ENCODE measurements at places on chromosomes 6 and 20.
A peak's percentile ranks its signal among the peaks of the same experiment; 100 is the strongest.

DNA sequence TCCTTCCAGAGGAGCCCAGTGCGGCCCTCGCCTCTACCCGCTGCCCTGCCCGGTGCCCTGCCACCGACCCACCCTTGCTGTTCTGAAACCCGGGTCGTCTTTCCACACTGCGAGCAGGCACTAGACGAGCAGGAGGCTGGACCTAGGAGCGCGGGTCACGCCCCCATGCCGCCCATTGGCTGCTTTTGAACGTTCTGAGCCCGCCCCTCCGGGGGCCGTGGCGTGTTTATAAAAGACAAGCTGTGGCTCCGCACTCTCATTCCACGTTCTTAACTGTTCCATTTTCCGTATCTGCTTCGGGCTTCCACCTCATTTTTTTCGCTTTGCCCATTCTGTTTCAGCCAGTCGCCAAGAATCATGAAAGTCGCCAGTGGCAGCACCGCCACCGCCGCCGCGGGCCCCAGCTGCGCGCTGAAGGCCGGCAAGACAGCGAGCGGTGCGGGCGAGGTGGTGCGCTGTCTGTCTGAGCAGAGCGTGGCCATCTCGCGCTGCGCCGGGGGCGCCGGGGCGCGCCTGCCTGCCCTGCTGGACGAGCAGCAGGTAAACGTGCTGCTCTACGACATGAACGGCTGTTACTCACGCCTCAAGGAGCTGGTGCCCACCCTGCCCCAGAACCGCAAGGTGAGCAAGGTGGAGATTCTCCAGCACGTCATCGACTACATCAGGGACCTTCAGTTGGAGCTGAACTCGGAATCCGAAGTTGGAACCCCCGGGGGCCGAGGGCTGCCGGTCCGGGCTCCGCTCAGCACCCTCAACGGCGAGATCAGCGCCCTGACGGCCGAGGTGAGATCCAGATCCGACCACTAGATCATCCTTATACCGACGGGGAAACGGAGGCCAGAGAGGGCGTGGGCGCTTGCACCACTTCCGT, at the start of gene ID1:
Gene ID1 (plus strand): TSS at position 259 of the 871 bp plus-strand sequence. CDS start 99 bp downstream, at position 358.
- peak; percentile 90 for DNase-seq

- DNase-seq = no peak
Measured at GRCh38 chr20:60306551-60306950, 348.3 kb downstream of the CDH26 start.

- no peak for DNase-seq
Measured at GRCh38 chr6:99348288-99349170, 945 bp downstream of the FAXC start.

GRCh38 chr20:58087562-58087858, 140.9 kb downstream of the ANKRD60 start:
- DNase-seq = no peak

- DNase-seq = no peak
Measured at GRCh38 chr6:109305028-109305427, 77.2 kb downstream of the CD164 start.

DNA sequence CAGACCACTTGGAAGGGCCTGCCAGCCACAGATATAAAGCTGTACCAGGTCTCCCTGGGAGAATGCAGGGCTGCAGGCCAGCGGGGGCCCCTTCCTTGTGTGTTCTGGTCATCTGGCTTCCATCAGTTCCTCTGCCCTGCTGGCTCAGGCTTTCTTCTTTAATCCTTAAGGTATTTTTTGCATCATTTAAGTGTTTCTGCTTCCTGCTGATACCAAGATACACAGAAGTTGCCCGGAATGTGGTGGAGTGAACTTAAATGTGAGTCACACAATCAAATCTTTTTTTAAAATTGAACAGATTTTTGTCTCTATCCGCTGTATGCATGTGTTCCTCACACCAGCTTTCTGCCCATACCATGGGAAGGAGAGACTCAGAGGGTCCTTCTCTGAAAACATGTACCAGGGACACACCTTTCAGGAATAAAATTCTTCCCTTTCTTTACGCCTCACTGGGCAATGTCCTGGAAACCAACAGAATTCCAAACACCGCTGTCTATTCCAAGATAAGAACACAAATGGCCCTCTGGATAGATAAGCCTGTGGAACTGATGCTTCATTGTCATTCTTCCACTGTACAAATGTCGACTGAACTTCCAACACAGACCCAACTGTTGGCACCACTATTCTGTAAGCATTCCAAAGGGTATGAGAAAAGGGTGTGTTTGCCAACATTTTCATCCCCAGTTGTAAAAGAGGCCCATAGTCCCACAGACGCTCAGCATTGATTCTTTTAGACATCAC, 206.2 kb upstream of the MYLIP start:
- no peak for DNase-seq

GRCh38 chr6:18126121-18126520, 3.6 kb upstream of the NHLRC1 start:
- no peak for DNase-seq

- DNase-seq = peak; percentile 26
Measured at GRCh38 chr20:13788167-13788834, 3.5 kb downstream of the NDUFAF5 start.

DNA sequence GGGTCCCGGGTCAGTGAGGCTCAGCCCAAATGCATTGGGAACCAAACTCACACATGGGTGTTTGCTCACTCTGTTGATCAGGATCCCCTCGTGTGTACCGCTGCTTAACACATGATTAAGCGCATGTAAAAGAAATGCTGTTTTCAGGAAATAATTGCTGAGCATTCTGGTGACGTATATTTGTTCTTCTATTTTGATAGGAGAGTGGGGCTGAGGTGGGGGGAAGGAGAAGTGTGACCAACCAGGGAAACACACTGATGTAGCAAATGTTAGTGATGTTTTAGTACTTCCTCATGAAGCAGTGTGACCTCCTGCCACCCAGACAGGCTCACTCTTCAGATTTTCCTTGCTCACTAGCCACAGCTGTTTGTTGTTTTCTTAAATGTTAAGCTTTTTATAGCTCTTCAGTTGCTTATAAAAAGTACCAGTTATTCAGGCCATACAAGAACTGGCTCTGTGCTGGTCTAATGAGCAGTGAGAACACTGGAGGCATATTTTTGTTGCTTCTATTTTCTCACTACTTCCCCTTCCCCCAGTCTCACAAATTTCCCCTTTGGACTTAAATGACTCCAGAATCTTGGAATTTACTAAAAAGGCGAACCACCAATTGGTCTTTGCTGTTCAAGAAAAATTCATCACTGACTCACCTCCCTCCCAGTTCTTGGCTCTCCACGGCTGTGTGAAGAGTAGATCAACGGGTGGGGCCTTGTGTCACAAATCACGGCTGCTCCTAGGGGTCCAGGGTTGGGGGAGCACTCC, 79.2 kb upstream of the BACH2 start:
- no peak for DNase-seq

DNA sequence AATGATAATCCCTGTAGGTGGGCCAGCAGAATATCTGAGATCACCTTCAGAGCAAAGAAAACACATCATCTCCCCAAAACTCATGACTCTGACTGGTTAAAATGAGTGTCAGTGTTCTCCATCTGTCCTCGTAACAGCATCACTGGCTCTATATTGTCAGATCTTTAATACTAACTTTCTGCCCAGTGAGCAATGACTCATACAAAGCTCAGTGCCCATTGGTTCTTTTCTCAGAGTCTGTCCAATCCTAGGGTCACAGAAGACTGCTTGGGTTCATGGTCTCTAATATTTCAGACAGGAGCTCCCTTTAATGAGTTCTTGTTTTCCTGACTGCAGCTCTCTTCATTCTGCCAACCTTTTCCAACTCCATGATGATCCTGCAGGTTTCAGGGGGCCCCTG, 36.4 kb downstream of the HLA-DPB1 start:
- DNase-seq = no peak

DNA sequence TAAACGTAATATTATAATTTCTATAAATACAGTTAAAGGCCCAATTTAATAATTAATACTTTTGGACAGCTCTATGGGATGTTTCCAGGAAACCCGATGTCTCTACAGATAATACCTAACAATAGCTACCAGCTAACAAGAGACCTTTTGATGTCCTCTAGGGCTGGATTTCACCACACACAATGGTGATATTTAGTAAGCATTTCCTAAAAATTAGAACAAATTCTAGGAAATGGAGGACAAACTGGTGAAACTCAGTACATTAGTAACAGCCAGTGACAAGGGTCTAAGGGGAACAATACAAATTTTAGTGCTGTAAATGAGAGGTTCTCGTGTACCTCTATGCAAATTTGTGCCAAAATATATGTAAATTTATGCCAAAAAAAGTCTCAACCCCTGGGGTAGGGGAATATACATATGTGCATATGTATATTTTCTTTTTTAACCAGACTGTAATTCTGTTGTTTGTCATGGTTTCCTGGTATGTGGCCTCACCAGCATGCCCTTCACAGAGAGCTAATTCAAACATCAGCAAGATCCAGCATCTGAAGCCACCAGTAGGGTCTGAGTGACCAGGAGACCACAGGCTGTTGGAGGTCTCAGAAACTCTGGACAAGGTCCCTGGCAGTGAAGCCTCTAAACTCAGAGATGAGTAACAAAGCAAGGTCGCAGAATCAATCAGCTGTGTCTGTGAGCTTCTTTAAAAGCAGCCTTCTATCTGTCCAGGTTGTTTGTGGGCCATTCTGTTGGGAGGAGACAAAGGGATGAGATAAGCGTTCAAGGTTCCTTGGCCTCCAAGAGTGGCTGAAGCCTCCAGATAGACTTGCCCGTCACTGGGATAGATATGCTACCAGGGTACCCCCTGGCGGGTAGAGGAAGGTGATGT, 235.1 kb upstream of the RREB1 start:
- DNase-seq = no peak

- DNase-seq = no peak
Measured at GRCh38 chr6:144390886-144391285, 105.8 kb downstream of the UTRN start.

- no peak for DNase-seq
Measured at GRCh38 chr20:52983726-52984450, 11.7 kb downstream of the TSHZ2 start.

DNA sequence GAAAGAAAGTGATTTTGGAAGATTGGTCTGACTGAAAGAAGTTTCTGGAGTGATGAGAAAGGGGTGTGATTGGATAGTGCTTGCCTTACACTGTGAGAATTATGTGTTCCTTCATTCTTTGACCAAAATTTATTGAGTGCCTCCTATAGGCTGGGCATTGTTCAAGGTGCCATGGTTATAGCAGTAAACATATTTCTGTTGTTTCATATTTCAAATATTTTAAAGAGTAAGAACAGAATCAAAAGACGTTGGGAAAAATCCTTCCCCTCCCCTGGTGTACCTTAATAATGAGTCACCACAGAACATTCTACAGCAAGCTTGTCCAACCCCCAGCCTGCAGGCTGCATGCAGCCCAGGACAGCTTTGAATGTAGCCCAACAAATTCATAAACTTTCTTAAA, 78.6 kb downstream of the GCLC start:
- DNase-seq = no peak

DNA sequence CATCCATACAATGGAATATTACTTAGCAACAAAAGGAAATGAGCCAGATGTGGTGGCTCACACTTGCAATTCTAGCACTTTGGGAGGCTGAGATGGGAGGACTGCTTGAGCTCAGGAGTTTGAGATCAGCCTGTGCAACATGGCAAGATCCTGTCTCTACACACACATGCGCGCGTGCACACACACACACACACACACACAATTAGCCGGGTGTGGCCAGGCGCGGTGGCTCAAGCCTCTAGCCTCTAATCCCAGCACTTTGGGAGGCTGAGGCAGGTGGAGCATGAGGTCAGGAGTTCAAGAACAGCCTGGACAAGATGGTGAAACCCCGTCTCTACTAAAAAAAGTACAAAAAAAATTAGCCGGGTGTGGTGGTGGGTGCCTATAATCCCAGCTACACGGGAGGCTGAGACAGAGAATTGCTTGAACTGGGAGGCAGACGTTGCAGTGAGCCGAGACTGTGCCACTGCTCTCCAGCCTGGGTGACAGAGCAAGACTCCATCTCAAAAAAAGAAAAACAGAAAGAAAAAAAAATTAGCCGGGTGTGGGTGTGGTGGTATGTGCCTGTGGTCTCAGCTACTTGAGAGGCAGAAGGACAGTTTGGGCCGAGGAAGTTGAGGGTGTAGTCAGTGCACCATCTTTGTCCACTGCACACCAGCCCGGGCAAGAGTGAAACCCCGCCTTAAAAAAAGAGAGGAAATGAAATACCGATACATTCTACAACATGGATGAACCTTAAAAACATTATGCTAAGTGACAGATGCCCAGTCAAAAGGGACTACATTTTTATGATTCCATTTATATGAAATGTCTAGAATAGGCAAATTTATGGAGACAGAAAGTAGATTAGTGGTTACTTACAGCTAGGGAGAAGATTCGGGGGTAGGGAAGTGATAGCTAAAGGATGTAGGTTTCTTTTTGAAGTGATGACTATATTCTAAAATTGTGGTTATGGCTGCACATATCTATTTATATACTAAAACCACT, 52.5 kb downstream of the RBL1 start:
- DNase-seq = peak; percentile 30

- DNase-seq = no peak
Measured at GRCh38 chr6:75850026-75850833, 101.2 kb downstream of the MYO6 start.

DNA sequence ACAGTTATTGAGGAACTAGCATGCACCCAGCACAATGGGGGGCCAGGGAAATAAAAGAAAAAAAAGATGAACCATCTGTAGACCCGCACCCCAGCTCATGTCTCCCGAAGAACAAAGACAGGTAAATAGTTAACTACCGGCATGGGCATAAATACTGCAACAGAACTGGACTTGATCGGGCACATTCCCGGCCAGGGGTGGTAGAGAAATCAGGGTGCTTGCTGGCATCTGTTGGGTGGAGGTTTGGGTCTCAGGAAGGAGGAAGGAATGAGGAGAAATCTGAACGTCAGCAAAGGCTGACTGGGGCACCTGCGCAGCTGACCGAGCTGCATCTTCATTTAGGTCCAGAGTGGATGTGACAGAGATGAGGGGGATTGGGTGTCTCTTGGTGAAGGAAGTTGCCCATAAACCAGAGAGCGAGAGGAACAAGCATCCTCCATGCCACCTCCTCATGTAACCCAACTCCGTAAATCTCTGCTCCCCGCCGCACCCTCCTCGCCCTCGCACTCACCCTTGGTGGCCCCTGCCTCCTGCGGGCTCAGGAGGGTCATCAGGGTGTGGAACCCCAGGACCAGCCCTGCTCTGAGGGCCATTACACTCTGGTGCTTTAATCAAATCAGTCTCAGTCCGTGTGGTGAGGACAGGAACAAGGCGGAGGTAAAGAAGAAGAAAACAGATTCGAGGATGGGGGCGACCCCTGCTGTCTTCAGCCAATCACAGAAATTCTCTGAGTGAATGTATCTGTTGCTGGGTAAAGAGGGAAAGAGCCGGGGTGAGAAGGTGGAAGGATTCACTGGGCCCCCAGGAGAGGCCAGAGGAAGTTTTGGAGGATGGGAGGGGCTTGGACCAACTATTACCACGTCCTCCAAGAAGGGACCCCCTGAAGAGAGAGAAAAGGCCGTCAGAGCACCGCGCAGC, at the start of gene HLA-DOA:
Gene HLA-DOA (minus strand): TSS at position 648 of the 918 bp plus-strand sequence.
- DNase-seq = peak; percentile 27

DNA sequence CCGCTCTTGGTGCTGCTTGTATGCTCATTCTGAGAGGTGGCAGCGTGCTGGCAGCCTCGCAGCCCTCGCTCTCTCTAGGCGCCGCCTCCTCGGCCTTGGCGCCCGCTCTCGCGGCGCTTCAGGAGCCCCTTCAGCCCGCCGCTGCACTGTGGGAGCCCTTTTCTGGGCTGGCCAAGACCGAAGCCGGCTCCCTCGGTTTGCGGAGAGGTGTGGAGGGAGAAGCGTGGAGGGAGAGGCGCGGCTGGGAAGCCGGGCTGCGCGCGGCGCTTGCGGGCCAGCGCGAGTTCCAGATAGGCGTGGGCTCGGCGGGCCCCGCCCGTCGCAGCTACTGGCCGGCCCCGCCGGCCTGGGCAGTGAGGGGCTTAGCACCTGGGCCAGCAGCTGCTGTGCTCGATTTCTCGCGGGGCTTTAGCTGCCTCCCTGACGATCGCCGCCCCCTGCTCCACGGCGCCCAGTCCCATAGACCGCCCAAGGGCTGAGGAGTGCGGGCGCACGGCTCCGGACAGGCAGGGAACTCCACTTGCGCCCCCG, 19.5 kb upstream of the FAM8A1 start:
- DNase-seq = peak; percentile 51

All from stimulated activated CD4-positive, alpha-beta T cell treated with anti-CD3 and anti-CD28 coated beads, Interleukin-2, amount 100 ng/mL, for 24 hours (primary cell).